ENCODE measurements at places on chromosomes 4 and X.

GRCh38 chr4:113673450-113673849, 88.1 kb downstream of the CAMK2D start:
- DNase-seq, result peak; percentile 38

DNA sequence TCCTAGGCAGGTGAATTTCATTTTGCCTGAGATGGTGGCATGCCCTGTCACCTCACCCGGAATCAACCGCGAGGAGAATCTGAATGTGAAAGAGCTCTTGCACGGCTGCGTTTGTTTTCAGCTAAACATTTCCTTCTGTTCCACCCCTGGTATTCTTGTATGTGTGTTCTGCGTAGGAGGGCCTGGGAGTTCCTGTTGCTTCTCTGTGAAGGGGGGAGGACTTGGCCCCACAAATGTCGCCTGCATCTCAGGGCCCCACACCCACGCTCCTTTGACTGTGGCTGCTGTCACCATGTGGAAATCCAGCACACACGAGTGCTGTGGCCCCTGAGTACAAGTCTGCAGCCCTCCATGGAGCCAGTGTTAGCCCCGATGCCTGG, 45.8 kb upstream of the CLCN4 start:
- DNase-seq, result peak; percentile 66

GRCh38 chr4:184395451-184395917, 78.9 kb downstream of the IRF2 start:
- no peak for DNase-seq

DNA sequence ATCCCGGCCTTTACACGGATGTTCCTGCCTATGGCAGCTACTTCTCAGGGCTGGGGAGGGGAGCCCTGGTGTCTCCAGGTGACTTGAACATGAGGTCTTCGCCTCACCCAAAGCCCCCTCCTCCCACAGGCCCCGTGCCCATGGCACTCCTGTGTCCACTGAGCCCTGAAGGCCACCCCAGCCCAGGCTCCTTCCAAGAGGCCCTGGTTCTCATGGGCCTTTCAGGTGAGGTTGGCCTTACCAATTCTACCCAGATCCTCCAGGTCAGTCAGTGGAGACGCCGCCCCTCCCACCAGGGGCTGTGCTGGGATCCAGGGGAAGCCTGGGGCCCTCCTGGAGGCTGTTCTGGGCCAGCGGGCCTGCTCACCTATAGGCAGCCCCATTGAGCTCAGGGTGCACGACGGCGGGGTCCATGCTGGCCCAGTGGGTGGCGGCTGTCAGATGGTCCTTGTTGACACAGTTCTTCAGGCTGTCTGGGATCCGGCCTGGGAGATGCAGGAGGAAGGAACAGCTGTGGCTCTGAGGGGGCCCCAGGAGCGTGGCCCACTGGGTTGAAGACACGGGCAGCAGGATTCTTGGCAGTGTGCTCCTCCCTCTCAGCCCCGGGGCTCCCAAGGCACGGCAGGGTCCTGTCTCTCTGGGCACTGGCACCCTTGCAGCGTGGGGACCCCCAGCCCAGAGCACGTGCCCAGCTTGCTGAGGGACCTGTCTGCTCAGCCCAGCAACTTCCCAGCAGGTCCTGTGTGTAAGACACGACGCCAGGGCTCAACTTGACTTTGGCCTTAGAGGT, 36.2 kb downstream of the CTBP1 start:
- no peak for DNase-seq

DNA sequence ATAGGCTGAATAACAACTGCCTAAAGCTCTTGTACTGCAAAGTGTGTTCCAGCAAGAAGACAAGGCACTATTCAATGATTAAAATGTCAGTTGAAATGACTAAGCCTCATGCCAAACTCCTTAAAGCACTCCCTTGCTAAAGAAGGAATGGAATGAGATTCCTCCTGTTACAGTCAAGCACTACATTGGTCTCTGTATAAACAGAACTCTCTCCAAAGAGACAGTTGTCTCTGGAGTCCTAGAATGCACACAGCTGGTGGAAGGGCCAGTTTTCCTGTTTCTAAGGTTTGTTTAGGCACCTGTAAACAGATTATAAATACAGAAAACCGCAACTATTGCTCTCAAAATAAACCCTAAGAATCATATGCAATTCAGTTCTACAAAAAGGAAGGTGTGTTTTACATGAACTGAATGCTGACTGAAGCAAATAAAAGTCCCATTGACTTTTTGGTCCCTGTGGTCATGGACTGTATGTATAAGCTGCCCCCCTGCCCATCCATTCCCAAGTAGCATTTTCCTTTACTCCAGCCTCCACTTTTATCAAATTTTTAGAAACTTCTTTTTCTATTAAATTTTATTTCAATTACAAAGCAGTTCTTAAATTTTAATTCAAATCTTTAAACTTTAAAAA, 47.0 kb downstream of the FAT1 start:
- DNase-seq, result no peak

GRCh38 chr4:107391630-107392028, 328.4 kb downstream of the PAPSS1 start:
- DNase-seq, result no peak
